ENCODE measurements at places on chromosomes 6 and 20.

GRCh38 chr6:89022798-89023197 lies 57.8 kb upstream of the PNRC1 start:
- no peak for DNase-seq

DNA sequence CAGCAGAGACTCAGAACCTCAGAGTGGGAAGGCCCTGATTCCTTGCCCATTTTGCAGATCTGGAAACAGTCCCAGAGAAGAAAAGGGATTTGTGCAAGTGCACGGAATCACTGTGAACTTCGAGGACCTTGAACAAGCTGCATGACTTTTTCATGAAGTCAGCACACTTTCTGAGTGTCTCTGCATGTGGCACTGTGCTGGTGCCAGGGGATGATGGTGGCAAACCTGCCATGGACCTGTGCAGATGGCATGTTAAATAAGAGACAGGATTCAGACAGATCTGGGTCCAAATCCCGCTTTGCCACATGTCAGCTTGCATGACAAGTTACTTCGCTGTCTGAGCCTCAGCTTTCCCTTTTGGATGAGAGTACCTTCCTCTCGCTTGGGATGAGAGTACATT lies 26.8 kb downstream of the ZNF831 start:
- no peak for DNase-seq

GRCh38 chr6:119119989-119120388 lies 41.5 kb upstream of the FAM184A start:
- DNase-seq = no peak

- no peak for DNase-seq
Measured at GRCh38 chr20:22815603-22816315, 219.4 kb upstream of the SSTR4 start.

DNA sequence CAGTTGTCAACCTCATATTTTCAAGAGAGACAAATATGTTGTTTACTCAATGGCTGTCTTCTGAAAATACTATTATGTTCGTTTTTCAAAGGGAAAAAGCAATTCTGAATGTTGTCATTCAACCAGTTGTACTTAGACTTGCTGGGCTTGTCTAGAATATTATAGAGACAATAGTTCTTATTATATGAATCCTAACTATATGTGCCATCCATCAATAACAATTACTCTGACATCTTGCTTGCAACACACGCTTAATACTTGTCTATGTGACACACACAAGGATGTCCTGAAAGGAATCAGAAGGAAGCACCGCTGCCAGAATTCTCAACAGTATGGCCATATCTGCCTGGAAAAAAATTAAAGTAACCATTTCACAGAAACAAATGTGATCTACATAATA lies 283.3 kb upstream of the NRSN1 start:
- DNase-seq = no peak

DNA sequence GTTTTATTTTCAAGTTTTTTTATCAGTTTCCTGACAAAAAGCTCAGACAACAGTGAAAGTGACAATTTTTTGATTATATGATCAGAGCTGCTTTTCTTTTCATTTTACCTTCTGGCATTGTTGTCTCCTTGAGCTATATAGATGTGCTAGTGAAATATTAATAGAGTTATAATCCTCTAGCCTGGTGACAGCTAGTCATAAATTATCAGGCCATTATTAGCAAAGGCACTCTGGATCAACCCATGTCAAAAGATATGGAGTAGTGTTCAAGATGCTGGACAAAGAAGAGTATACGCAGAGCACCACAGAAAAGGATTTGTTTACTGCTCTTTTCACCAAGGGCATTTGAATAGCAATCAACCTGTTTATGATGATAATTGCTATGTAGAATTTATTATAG lies 1230.1 kb downstream of the HACE1 start:
- no peak for DNase-seq

DNA sequence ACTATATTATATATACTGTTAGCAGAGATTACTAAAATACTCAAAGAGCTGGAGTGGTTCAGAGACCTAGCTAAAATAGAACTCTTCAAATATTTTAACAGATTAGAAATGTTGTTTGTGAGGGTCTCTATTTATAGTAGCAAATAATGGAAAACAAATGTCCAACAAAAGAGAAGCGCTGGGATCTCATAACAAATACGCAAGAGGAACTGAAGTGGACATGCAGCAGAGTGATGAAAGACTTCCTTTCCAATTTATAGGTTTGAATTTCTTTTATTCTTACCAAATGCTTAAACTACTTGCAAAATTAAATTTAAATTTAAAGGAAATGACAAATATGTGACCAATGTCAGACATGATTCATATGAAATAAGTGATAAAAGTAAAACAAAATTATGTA lies 49.9 kb downstream of the PIGU start:
- no peak for DNase-seq

- no peak for DNase-seq
Measured at GRCh38 chr6:124956018-124956417, 6.2 kb upstream of the RNF217 start.

DNA sequence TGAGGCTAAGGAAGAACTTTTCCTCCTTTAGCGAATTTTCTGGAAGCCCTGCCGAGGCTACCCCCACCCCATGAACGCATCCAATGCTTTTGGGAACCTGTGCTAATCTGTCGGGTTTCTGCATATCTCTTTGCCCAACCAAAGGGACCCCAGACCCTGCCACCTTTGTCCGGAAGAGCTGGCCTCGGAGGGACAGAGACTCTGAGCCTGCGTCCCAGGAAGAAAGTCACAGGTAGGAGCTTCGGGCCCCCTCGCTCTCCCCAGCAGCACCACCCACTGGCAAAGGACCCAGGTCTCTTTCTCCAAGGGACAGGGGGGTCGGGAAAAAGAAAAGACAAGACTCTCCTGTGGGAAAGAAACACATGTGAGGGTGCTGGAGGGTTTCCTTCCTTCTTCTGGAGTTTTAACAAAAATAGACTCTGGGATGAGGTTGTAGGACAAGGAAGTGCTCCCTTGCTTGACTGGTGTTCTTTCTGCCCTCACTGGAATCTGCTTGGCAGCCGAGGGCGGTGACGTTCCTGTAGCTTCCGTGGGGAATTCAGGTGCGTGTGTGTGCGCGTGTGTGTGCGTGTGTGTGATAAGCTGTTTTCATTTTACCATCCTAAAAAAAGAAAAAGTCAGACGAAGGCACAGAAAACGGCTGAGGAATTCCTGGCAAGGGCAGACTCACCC lies 16.3 kb upstream of the FOXC1 start:
- DNase-seq = no peak

- DNase-seq = no peak
Measured at GRCh38 chr6:50102676-50103075, 52.9 kb upstream of the DEFB112 start.

- DNase-seq = no peak
Measured at GRCh38 chr6:108728826-108729225, 119.4 kb upstream of the ARMC2 start.

- no peak for DNase-seq
Measured at GRCh38 chr20:51705400-51705799, 62.8 kb downstream of the ATP9A start.

GRCh38 chr6:95143408-95144180 lies 433.7 kb upstream of the MANEA start:
- no peak for DNase-seq

GRCh38 chr6:153405931-153406330 lies 274.8 kb upstream of the RGS17 start:
- DNase-seq = no peak

DNA sequence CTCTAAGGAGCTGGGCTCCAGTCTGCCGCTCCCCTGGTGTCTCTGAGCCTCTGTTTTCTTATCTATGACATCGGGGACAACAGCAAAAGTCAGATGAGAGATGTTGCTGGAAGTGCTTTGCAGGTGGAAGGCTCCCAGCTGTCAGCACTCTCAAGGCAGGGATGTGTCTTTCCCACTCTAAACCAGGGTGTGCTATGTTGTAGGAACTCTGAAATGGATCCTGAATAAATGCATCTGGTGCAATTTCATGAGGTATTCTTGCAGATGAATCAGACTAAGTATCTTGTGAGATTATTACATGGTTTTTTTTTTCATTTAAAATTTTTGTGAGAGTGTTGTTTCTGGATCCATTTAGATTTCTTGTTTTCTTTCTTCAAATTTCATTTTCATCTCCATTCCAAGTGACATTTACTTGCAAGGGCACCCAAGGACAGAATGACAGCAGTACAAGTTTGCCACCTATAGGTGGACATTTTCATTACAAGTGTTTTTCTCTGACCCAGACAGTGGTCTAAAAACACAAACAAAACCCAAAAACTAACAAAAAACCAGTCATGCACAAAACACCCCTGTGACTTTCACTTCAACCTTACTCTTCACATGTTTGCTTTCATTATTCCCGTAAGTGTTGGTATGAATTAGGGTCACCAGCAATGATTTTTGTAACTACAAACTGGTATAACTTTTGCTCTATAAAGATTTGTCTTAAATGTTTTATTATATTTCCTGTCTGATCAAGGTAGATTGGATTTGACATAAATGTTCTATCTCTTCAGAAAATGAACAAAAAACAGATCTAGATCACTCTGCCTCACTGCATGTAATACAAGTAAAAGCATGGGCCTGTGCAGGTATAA lies 14.7 kb upstream of the SIM1 start:
- no peak for DNase-seq

- DNase-seq = no peak
Measured at GRCh38 chr6:104983776-104984175, 26.9 kb downstream of the LIN28B start.

DNA sequence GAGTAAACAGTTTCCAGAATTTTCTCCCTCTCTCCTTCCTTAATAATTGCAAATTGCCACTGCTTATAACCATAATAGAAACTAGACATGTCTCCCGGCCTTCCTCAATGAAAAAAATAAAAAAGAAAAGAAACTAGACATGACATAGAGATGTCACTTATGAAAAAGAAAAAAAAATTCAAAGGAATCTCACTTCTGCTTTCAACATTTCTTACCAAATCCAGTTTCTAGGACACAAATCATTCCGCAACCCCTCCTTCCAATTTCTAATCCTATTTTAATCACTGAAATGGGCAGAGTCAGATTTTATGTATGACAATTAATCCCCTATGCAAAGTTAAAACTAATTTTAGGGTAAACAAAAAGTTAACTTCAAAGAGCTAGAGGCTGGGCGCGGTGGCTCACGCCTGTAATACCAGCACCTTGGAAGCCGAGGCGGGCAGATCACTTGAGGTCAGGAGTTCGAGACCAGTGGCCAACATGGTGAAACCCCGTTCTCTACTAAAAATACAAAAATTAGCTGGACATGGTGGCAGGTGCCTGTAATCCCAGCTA lies 40.1 kb upstream of the EEF1A1 start:
- no peak for DNase-seq

DNA sequence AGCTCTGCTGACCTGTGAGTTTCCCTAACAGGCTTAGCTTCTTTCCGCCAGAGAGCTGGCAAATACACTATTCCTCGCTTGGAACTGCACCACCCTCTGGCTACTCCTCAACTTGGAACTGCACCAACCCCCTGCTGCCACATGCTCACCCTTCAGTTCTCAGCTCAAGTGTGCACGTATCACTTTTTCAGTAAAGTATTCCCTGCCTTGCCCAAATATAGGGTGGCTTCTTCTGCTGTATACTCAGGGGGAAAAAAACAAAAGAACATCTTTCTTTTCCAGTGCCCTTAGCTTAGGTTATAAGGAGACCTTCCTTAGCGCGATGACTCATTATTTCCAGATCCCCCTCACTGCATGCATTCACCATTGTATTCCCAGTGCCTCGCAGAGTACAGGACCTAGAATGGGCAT lies 21.2 kb downstream of the GNAS-AS1 start:
- DNase-seq = no peak

GRCh38 chr20:25254986-25255680 lies 7.2 kb downstream of the PYGB start:
- no peak for DNase-seq

GRCh38 chr20:354298-354977 lies 7.5 kb downstream of the NRSN2 start:
- DNase-seq = no peak

DNA sequence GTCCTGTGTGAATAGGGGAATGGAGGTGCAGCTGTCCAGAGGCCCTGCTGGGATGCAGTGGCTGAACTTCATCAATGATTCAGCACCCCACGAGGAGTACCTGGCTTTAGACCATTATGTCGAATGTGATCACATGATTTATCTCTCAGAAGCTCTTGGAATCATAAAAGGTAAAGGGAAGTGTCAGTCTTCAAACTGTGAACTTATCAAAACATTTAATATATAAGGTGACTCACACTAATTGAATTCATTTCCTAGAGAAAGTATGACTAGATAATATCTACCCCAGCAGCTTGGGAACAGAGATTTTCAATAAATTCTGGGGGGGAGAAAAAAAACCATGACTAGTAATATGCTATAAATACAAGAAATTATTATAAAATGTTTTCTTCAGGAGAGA lies 29.5 kb downstream of the ALDH8A1 start:
- no peak for DNase-seq

DNA sequence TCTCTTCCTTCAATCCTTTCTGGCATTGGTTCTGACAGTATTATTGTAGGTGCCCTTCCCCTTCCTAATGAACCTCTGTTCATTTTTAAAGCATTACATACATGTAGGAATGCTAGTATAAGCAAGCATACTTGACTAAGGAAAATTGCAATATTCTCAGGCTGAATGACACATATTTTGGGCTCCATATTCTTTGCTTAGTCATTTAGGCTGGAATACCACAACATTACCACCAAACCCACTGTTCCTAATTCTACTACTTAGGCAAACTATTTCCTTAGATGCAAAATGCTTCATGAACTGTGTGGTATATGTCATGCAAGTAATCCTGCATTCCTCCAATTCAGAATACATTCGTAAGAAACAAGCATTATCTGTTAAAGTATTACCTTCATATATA lies 113.9 kb downstream of the PRDM1 start:
- no peak for DNase-seq

DNA sequence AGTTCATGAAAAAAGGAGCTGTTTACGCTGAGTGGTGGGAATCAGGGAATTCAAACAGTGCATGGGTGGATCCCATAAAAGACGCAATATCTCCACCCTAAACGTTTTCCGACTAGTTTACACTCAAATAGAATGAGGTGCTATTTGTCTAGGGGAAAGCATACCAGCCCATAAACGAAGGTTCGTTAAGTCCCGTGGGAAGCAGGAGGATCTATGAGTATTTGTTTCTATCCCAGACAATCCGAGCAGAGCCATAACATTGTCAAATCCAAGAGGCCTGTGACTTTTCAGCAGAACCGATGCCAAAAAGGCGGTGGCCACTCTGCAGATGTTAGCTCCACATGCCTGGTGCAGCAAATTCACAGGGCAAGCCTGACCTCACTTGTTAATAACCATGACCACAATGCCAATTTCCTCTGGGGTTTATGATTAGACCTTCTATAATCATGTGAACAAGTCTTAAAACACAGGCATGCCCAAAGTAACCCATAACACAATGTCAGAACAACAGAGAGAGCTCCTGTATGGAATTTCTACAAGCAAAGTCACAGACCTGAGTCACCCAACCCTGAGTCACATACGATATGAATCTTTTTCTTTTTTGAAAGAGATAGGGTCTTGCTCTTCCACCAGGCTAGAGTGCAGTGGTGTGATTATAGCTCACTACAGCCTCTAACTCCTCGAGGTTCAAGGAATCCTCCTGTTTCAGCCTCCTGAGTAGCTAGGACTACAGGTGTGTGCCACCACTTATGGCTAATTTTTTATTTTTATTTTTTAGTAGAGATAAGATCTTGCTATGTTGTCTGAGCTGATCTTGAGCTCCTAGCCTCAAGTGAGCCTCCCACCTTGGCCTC lies 123.3 kb downstream of the KIF13A start:
- no peak for DNase-seq
